ENCODE measurements at places on chromosomes 3 and 15.

DNA sequence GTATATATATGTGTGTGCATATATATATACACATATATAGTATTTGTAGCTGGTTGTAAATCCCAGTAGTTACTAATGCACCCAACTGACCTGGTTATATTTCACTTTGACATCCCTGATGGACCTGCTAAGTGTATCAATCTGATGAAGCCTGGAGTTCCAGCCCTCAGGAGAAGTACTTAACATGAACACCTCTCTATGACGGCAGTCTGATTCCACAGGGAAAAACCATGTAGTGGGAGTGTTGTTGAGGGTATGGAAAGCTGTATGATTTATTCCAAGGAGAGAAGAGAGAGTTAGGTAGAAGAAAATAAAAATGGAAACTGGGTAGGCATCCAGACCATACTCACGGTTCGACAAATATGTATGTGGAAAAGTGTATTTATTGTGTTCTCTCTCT, 531.2 kb upstream of the SEMA6D start:
- DNase-seq: no peak

DNA sequence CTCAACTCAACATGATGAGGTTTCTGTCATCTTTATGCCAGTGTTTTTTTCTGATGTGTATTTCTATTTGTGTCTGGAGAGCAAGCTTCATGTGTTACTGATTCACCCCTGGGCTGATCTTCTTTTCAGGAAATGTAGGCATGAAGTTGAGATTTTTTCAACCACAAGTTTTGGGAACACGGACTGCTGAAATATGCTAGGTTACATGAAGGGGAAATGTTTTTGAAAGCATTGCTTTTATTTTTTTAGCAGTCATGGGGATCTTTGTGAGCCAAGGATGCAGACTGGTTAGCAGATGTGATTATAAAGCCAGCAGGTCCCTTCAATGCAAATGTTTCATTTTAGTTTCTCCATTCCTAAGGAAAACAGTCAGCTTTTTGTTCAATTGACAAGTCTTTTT, 219.3 kb upstream of the COL8A1 start:
- DNase-seq: no peak

- DNase-seq: no peak
Measured at GRCh38 chr15:74432968-74433591, 678 bp downstream of the SEMA7A start.

DNA sequence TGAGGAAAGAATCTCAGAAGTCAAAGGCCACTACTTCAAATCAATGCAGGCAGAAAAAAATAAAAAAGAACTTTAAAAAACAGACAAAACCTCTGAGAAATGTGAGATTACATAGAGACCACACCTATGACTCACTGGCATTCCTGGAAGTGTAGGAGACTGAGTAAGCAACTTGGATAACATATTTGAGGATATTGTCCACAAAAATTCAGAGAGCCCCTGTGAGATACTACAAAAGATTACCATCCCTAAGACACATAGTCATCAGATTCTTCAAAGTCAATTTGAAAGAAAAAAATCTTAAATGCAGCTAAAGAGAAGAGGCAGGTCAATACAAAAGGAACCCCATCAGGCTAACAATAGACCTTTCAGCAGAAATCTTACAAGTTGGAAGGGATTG, 887.3 kb downstream of the NTRK3 start:
- no peak for DNase-seq

GRCh38 chr3:178320456-178321351, 215.5 kb upstream of the KCNMB2 start:
- no peak for DNase-seq

DNA sequence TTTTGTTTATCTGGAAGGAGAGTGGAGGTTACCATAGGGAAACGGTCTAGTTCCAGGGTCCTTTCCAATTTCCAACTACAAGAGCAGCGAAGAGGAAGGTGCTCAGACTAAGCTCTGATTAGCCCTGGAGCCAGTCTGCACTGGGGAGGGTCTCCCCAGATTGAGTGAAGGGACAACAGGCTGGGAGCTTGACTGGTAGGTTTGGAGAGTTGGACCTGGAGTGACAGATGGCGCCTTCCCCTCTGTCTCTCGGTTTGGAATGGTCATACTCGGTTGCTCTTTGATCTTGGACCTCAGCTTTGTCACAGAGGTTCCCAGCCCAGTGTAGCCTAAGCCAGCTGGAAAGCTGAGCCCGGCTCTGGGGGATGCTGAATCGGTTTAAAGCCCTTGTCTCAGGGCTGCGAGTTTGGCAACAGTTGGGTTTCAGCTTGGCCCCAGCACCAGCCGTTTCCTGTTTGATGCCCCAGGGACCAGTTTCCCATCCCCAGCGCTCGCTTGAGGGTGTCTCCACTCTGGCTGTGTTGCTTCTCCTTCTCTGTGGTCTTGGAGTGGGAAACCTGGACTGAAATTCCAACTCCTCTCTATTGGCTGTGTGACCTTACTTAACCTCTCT, 53.1 kb upstream of the ULK4 start:
- DNase-seq: no peak

GRCh38 chr3:146581951-146582467, 23.1 kb downstream of the PLSCR5 start:
- DNase-seq: no peak

DNA sequence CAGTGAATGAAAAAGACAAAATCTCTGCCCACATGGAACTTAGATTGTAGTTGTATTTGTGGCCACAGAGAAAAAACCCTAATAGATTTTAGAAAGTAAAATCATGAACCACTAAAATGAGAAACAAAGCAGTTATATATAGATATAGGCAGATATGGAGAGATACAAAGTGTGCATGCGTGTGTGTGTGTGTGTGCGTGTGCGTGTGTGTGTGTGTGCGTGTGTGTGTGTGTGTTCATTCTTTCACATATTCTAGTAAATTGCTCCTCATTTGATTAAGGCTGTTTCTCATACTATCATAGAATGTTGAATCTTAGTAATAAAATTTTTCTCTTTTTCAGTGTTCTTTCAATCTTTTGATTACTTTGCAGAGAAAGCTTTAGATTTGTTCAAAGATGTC, 118.6 kb downstream of the DNAJB8 start:
- DNase-seq: no peak

- no peak for DNase-seq
Measured at GRCh38 chr3:55264919-55265318, 222.2 kb downstream of the WNT5A start.

GRCh38 chr3:118480101-118480860, 554.4 kb downstream of the IGSF11 start:
- DNase-seq: no peak

DNA sequence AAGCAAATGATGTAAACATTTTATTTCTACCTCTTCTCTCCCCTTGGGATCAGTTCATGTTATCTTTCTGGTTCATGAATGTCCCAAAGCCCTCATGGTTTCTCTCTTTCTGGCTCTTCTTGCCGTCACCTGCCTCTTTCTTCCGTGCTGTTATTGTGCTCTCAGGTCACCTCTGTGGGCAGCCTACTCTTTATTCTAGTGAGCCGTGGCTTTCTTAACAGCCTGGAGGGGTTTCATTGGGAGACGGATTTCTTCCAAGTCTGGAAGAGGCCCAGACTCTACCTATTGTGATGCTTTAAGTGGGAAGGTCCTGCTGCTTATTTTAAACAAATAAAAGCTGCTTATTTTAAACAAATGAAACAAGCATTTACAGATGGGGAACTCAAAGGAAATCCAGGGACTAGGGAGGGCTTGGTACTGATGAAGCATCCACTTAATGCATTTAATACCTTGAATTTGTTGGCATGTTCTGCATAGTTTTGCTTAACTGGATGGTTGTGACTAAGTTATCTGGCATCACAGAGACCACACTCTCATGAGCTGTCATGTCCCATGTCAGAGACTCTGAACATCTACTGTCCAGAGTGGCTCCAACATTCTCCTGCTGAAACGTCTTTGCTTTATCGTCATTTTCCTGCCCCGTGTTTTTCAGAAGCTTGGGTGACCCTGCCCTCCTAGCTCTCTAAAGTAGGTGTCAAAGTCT, 443.3 kb downstream of the GABRG3 start:
- no peak for DNase-seq

GRCh38 chr3:53089511-53089910, 40.7 kb downstream of the RFT1 start:
- no peak for DNase-seq

Data from Jurkat, Clone E6-1 (cell line).